Breast epithelium (tissue), 4 donors: ENCODE measurements at places on chromosomes 2 and 18. TPM values are rescaled to one million over a fixed set of nuclear protein-coding genes. Genes with fewer than 3 reads are reported as not detected.

NXPH2 gene
- not detected for total RNA-seq

DSG4 gene
- not detected for total RNA-seq

PROKR1 gene
- not detected for total RNA-seq

CHRNG gene
- total RNA-seq: not detected

PARD6G gene
- total RNA-seq: 1.9 TPM

TOGARAM2 gene
- 0.15 TPM for total RNA-seq

SLC40A1 gene
- total RNA-seq: 162 TPM

- H3K36me3 ChIP-seq: no peaks in the 10 kb centered on the region
- no peaks in the 10 kb centered on the region for H3K27me3 ChIP-seq
- peak overlapping the region; percentile 94 for H3K27ac ChIP-seq
- no peak for DNase-seq
- H3K4me1 ChIP-seq: peaks cover 11% of the 10 kb centered on the region
Measured at GRCh38 chr2:27070653-27071276, 689 bp downstream of the OST4 start.

- H3K27me3 ChIP-seq: no peaks in the 10 kb centered on the region
- no peaks in the 10 kb centered on the region for H3K4me1 ChIP-seq
Measured at GRCh38 chr2:202140522-202141252, 67.6 kb downstream of the KIAA2012 start.

DNA sequence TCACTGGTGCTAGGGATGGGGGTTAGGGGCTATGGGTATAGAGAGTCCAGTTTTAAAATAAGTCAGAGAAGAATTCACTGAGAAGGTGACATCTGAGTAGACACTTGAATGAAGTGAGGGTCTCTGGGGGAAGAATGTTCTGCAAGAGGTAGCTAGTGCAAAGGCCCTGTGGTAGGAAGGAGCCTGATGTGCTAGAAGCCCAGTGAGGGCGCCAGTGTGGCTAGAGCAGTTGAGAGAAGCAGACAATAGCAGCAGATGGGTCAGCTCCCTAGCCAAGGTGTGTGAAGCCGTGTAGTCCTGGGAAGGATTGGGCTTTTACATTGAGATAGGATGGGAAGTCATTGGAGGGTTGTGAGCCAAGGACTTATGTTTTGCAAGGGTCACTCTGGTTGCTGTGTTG is 105.8 kb upstream of the PELI1 start:
- H3K4me3 ChIP-seq: no peak overlapping the region
- no peaks in the 10 kb centered on the region for H3K4me1 ChIP-seq
- DNase-seq: no peak
- no peak overlapping the region for H3K27ac ChIP-seq
- H3K27me3 ChIP-seq: no peaks in the 10 kb centered on the region

- no peak for DNase-seq
- no peak overlapping the region for H3K4me3 ChIP-seq
- H3K4me1 ChIP-seq: no peaks in the 10 kb centered on the region
- H3K27me3 ChIP-seq: no peaks in the 10 kb centered on the region
Measured at GRCh38 chr2:207387001-207387571, 142.7 kb upstream of the CREB1 start.

DNA sequence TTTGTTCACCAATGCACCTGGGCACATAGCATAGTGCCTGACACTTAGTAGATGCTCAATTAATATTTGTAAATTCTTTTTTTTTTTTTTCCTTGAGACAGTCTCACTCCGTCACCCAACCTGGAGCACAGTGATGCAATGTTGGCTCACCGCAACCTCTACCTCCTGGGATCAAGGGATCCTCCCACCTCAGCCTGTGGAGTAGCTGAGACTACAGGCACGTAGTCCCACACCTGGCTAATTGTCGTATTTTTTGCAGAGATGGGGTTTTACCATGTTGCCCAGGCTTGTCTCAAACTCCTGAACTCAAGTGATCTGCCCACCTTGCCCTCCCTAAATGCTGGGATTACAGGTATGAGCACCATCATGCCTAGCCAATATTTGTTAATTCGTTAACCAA is 23.2 kb upstream of the LPIN2 start:
- H3K27ac ChIP-seq: no peak overlapping the region
- no peak overlapping the region for H3K4me3 ChIP-seq
- H3K4me1 ChIP-seq: no peaks in the 10 kb centered on the region
- no peaks in the 10 kb centered on the region for H3K36me3 ChIP-seq

GRCh38 chr2:101528501-101528900 is 53.6 kb upstream of the RFX8 start:
- no peaks in the 10 kb centered on the region for H3K27me3 ChIP-seq
- no peaks in the 10 kb centered on the region for H3K4me1 ChIP-seq
- H3K36me3 ChIP-seq: no peaks in the 10 kb centered on the region
- no peak overlapping the region for H3K4me3 ChIP-seq
- no peak overlapping the region for H3K27ac ChIP-seq
- no peak for DNase-seq

- DNase-seq: peak; percentile 53
- H3K27ac ChIP-seq: peak overlapping the region; percentile 77
- no peaks in the 10 kb centered on the region for H3K36me3 ChIP-seq
Measured at GRCh38 chr2:30026091-30027055, 105.0 kb upstream of the ALK start.

- DNase-seq: no peak
- no peaks in the 10 kb centered on the region for H3K27me3 ChIP-seq
- no peak overlapping the region for H3K27ac ChIP-seq
- no peaks in the 10 kb centered on the region for H3K36me3 ChIP-seq
- no peak overlapping the region for H3K4me3 ChIP-seq
- no peaks in the 10 kb centered on the region for H3K4me1 ChIP-seq
Measured at GRCh38 chr2:207902821-207903220, 122.5 kb downstream of the PLEKHM3 start.

GRCh38 chr18:67742954-67743353 is 226.4 kb upstream of the DSEL start:
- H3K4me3 ChIP-seq: no peak overlapping the region
- H3K36me3 ChIP-seq: no peaks in the 10 kb centered on the region
- no peak overlapping the region for H3K27ac ChIP-seq
- no peaks in the 10 kb centered on the region for H3K4me1 ChIP-seq
- no peaks in the 10 kb centered on the region for H3K27me3 ChIP-seq

DNA sequence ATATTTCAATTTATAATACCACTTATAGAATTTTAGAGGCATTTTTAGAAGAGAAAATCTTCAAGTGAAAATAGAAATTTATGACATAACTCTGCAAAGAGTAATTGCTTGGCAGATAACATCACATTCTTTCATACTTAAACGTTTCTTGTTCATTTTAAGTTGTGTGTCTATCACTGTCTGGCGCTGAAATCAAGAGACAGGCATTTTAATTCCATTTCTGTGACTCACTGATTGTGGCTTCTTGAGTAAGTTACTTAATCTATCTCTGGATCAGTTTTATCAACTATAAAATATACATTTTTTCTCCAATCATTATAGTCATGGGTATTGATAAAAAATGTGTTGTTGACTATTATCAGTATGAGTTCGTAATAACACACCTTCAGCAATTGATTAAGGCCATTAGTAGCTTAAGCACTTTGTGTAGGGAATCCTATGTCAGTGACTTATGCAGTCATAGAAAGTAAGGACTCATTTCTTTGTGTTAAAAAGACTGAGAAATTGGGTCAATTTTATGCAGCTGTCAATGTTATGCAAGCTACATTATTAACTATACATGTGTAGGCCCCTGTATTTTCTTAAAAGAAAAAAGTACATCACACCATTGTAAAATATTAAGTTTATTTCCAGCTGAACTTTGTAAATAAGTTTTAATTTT is 497.3 kb downstream of the CCDC85A start:
- no peak overlapping the region for H3K4me3 ChIP-seq
- H3K36me3 ChIP-seq: no peaks in the 10 kb centered on the region
- H3K4me1 ChIP-seq: no peaks in the 10 kb centered on the region
- no peak overlapping the region for H3K27ac ChIP-seq
- DNase-seq: no peak

- H3K27me3 ChIP-seq: no peaks in the 10 kb centered on the region
- no peak overlapping the region for H3K4me3 ChIP-seq
- DNase-seq: no peak
- H3K27ac ChIP-seq: no peak overlapping the region
Measured at GRCh38 chr2:23402205-23402740, 17.3 kb downstream of the KLHL29 start.

DNA sequence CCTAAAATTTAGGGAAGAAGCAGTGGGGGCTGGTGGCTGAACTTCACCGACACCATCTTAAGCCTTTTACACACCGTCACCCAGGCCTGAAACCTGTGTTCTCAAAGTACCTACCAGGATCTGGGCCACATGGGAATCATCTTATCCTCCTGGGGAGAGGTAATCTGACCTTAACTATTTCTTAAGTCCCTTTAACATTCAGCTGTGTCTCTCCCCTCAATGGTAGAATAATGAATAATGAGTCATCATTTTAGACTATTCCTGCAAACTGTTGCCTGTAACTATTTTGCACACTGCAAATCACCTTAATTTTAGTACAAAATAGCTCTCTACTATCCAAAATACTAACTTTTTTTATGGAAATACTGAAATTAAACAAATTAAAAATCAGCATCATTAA is 149.4 kb upstream of the KLF7 start:
- H3K27me3 ChIP-seq: no peaks in the 10 kb centered on the region
- DNase-seq: no peak
- no peaks in the 10 kb centered on the region for H3K36me3 ChIP-seq
- H3K4me1 ChIP-seq: no peaks in the 10 kb centered on the region
- H3K27ac ChIP-seq: no peak overlapping the region

DNA sequence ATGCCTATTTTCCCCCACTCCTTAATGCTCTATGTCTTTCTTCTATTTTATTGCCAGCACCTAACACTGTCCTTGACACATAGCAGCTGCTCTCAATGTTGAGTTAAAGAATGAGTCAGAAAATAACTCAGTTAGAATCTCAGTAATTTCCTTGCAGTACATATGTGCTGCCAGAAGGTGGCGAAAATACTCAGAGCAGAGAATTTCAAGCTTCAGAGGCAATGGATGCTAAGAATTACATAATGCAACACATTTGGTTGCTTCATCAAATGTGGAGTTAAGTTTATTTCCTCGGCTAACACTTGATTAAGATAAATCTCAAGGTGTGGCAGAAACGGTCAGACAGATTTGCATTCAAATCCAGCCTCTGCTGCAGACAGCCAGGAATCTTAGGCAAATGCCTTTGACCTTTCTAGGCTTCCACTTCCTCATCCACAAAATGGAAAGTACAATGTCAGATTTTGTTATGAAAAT is 105.6 kb downstream of the VSNL1 start:
- no peaks in the 10 kb centered on the region for H3K4me1 ChIP-seq
- H3K27me3 ChIP-seq: no peaks in the 10 kb centered on the region
- DNase-seq: peak; percentile 35
- no peak overlapping the region for H3K27ac ChIP-seq

- no peak overlapping the region for H3K27ac ChIP-seq
- H3K36me3 ChIP-seq: no peaks in the 10 kb centered on the region
- no peaks in the 10 kb centered on the region for H3K27me3 ChIP-seq
- DNase-seq: no peak
- H3K4me1 ChIP-seq: peaks cover 15% of the 10 kb centered on the region
Measured at GRCh38 chr2:69168144-69168813, 155.3 kb downstream of the ANTXR1 start.

DNA sequence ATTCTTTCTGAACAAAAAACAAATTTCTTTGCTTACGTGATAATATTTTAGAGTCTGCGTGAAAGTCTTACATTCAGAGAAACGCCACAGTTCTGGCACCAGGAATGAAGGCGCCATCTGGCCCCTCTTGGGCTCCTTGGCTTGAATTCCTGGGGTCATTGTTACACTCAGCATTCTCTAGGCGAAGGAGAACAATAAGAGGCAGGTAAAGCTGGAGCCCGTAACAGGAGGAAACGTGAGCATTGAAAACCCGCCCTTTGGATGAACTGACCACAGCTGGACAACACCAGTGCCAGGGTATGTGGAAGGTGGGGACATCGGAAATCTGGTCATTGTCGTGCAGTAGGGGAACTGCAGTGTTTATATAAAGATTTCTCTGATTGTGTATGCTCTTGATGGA is 144.8 kb downstream of the RNF152 start:
- H3K27ac ChIP-seq: peak overlapping the region; percentile 13
- H3K4me1 ChIP-seq: no peaks in the 10 kb centered on the region

GRCh38 chr18:44996261-44996660 is 315.6 kb downstream of the SETBP1 start:
- no peaks in the 10 kb centered on the region for H3K27me3 ChIP-seq
- no peak overlapping the region for H3K4me3 ChIP-seq
- DNase-seq: no peak

DNA sequence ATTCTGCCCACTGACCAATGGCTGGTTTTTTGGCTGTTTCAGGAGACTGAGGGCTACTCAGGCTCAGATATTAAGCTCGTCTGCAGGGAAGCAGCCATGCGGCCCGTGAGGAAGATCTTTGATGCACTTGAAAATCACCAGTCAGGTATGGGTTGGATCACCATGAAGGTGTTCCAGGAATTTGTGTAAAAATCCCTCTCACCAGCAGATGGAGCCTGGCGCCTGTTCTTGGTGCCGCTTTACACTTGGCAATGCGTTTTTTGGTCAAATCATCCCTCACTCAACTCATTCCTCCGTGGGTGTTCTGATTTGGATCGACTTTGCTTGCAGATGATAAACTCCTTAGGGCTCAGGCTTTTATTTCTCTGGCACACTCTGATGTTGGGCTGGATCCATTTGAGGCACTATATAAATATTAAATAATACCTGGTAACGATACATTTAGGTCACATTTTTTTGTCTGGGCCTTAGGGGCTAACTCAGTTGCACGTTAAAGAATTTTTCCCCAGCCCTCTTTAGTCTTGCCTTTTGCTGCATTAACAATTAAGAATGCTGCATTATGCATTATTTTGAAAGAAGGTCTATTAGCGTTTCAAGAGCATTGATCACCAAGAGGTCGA is 50.0 kb downstream of the HDHD2 start:
- no peaks in the 10 kb centered on the region for H3K27me3 ChIP-seq
- H3K36me3 ChIP-seq: no peaks in the 10 kb centered on the region
- H3K27ac ChIP-seq: no peak overlapping the region
- peak; percentile 35 for DNase-seq

DNA sequence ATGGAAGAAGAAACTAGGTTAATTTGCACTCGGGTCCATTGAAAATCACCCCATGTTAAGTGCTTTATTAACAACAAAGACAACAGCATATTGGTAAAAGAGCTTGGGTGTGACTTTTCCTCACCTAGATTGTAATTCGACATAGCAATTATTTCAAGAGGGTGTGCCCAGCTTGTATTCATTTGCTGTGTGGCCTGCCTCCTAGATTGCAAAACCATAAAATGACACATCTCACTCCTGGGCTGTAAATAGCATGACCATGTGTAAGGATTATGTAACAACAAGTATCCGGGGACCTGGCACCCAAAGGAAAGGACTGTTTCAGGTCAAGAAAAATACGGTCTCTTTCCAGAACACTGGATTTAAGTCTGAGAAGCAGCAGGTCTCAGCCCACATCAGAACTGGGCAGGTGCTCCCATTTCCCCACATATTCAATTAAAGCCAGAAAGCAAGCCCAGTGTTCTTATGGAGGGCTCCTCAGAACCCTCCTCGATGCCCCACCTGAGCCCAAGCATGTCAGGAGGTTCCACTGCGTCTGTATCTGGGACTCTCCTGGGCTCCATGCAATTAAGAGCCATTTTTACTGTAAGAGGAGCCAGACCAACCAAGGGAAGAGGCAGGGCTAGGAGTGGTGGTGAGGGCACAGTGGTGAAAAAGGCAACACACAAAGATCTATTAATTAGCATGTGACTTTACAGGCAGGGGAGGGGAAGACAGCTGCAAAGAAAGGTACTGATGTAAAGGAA is 39.2 kb downstream of the MREG start:
- H3K4me1 ChIP-seq: no peaks in the 10 kb centered on the region
- peak; percentile 34 for DNase-seq
- no peak overlapping the region for H3K4me3 ChIP-seq
- peak overlapping the region; percentile 84 for H3K27ac ChIP-seq
